ENCODE measurements at places on chromosomes 5 and 9.
A peak's percentile ranks its signal among the peaks of the same experiment; 100 is the strongest.

DNA sequence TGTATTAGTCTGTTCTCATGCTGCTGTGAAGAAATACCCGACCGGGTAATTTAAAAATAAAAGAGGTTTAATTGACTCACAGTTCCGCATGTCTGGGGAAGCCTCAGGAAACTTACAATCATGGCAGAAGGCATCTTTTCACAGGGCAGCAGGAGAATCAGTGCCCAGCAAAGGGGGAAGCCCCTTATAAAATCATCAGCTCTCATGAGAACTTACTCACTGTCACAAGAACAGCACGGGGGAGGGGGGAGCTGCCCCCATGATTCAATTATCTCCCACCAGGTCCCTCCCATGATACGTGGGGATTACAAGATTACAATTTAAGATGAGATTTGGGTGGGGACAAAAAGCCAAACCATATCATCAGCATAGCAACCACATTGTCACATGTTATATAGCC is 102.5 kb downstream of the GPBP1 start:
- no peak for DNase-seq

DNA sequence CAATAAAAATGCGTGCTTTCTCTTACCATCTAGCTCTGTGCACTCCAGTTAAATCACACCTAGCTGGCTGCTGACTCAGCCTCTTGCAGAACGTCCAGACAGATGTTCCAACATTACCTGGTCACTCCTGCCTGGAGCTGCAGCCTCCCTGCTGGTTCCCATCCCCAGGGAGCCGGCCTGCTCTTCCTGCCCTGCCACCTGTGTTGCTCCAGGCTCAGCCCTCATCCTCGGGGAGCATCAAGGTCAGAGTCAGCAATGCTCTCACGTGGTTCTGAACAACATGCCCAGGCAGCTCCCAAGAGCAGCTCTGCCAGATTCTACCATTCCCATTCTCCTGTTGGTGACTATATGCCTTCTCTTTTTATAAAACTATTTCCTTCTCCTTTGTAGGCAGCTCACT is 81.3 kb downstream of the GADD45G start:
- DNase-seq = peak; percentile 74

GRCh38 chr9:93287593-93287992 is 103.7 kb downstream of the WNK2 start:
- no peak for DNase-seq

GRCh38 chr5:69498384-69498783 is 5.8 kb downstream of the OCLN start:
- no peak for DNase-seq

- DNase-seq = no peak
These were observed 879.8 kb upstream of the DMAC1 start for GRCh38 chr9:8679371-8679822.

- DNase-seq = no peak
These were observed 85.0 kb downstream of the FSTL4 start for GRCh38 chr5:133527311-133527710.

- DNase-seq = no peak
These were observed 87.0 kb upstream of the PHYKPL start for GRCh38 chr5:178319541-178320041.

- peak; percentile 58 for DNase-seq
These were observed 90.2 kb upstream of the SH3PXD2B start for GRCh38 chr5:172544371-172545095.

GRCh38 chr5:54741711-54742110 is 224.2 kb downstream of the SNX18 start:
- DNase-seq = no peak

- DNase-seq = peak; percentile 47
These were observed 286.0 kb upstream of the TUSC1 start for GRCh38 chr9:25964239-25964638.

- no peak for DNase-seq
These were observed 214.9 kb upstream of the DAP start for GRCh38 chr5:10975945-10976344.

Data from SHP77 (cell line).